ENCODE measurements at places on chromosomes 7 and 10.

DNA sequence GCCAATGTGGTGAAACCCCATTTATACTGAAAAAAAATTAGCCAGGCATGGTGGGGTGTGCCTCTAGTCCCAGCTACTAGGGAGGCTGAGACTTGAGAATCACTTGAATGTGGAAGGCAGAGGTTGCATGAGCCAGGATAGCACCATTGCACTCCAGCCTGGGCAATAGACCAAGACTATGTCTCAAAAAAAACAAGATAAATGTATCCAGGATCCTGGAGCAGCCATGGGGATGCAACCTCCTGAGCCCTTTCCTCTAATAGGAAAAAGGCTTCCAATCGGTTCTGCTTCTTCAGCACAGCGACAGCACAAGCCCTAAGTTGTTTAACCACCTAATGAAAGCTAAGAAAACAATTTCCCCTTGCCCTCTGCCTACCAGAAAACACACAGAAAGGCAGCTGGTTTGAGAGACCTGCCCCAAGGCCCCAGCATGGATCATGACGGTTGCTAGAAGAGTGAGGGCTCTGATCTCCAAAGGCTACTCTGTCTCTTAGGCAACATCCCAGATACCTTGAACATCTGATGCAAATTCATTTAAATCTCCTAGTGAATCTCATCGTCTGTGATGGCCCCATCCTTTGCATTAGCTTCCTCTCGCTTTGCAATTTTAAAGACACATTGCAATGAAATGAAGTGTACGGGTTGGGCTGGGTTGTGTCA, 220.8 kb downstream of the ARHGAP21 start:
- DNase-seq, result no peak

DNA sequence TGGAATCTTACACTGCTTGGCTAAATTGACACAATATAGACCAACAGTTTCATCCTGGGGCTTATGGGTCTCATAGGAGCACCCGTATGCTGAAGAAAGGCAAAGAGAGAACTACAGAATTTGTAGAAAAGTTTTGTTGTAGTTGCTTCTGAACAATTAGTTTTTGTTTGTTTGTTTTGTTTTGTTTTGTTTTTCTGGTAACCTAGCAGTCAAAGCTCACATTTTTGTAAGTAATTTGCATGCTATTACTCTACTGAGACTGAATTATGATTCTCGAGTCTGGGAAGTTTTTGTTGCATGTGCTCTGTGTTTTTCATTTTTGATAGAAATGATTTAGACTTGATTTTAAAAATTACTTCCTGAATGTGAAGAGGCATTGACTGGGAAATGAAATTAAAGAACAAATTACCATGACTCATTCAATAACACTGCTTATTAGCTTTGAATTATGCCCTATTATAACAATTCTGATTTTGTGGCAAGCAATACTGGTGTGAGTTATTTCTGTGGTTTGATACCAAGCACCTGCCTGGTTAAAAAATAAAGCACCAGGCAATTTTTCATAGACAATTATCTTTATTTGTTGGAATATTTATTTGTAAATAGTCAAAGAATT, 438 bp downstream of the LSMEM1 start:
- DNase-seq, result no peak

DNA sequence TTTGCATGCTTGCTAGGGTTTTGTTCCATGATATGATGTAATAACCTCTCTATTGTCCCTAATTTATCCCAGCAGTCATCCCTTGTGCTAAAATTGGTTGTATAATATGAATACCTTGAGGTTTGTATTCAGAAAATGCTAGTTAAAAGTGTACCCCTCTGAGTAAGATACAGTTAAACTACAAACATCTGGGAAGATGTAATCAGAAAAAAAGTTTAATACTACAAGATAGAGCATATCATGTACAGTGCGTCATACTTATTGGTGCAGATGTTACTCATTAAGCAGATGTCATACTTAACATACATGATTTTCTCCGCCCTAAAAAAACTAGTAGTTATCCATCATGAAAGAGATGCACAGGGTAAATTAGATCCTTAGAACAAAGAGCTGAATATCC, 336.1 kb upstream of the KCND2 start:
- no peak for DNase-seq

- DNase-seq, result no peak
Observed at GRCh38 chr7:28573651-28574301, 161.5 kb downstream of the CREB5 start.
